Smooth muscle cell of the brain vasculature (primary cell): ENCODE measurements at places on chromosomes 1 and 21.

DNA sequence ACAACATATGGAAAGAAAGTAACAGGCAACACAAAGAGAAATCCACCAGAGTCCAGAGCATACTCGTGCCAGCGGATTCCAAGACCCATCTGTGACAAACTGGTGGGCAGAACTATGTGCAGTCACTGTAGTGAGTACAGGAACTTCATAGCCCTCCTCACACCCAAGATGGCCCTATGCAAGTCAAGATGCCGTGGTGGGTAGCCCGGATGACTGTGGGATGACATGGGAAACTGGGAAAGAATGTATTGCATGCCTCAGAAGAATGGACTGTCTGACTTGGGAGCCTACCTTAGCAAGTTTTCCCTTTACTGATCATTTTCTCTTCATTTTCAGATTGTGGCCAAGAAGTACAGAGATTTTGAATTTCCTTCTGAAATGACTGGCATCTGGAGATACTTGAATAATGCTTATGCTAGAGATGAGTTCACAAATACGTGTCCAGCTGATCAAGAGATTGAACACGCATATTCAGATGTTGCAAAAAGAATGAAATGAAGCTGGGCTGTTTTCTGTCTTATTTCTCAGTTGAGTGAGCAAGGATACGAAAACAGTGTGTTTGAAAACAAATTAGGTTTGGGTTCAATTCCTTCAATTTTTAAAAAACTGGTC, 47.3 kb downstream of the CLIC6 start:
- no peak for DNase-seq

- DNase-seq, result no peak
Measured at GRCh38 chr1:2443277-2444137, 31.1 kb upstream of the PEX10 start.

- DNase-seq, result no peak
Measured at GRCh38 chr1:1165900-1166421, 7.7 kb upstream of the TTLL10 start.

GRCh38 chr1:207073906-207074820, 14.5 kb upstream of the C4BPB start:
- DNase-seq, result no peak

DNA sequence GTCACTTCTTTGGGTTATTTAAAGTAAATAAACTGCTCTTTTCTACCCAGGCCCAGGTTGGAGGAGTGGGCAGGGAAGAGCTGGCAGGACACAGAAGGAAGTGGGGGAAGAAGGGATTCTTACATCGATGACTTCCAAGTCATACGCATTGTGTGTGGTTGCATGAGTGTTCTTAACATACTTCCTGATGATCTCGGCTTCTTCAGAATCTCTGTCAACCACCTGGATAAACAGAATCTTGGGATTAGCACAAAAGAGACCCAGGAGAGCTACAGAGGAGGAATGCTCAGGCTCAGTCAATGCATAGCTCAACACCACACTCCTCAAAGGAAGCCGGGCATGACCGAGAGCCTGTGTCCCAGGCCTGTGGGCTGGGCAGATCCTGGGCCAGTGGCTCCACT, 42.1 kb downstream of the PARP1 start:
- peak; percentile 53 for DNase-seq
